Activated naive CD4-positive, alpha-beta T cell (primary cell): ENCODE measurements at places on chromosomes 6 and 20.

GRCh38 chr6:562052-562676 lies 94.7 kb downstream of the HUS1B start:
- no peak for DNase-seq

GRCh38 chr20:5331340-5331739 lies 14.6 kb upstream of the PROKR2 start:
- no peak for DNase-seq

GRCh38 chr6:54719633-54720032 lies 126.9 kb upstream of the FAM83B start:
- DNase-seq = no peak

DNA sequence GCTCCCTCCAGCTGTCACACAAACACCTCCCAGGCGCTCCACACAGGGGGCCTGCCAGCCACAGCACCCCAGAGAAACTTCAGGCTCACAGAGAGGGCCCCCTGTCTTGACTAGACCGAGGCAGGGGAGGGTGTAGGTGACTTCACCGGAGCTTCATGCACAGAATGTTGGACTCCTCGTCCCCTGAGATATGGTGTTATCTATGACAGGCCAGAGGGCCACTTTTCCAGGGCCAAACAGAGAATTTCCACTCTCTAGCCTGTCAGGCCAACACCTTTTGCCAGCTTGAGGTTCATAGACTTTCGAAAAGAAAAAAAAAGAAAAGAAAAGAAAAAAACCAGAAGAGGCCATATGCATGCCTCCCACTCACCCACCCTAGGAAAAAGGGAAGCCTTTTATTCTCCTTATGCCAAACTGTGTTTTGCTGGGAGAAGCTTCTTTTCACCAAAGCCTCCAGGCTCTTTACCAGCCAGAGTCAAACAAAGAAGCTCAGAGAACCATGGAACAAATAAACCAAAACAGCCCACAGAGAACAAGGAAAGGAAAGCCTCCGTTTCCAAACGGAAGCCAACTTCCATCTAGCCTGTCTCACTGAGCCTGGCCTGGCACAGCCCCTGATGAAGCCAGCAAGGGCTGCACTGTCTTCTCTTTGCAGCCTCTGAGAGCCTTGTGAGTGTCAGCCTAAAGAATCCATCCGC lies 313.2 kb upstream of the JARID2 start:
- no peak for DNase-seq

DNA sequence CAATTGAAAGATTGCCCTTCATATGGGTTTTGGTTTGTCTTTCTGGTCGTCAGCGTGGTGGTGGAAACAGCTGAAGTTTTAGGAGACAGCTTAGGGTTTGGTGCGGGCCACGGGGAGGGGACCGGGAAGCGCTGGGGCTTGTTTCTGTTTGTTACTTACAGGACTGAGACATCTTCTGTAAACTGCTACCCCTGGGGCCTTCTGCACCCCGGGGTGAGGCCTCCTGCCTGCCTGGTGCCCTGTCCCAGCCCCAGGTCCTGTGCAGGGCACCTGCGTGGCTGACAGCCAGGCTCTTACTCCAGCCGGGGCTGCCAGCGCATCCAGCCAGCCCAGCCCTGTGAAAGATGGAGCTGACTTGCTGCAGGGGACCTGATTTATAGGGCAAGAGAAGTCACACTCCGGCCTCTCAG lies 22.8 kb downstream of the NPEPL1 start:
- no peak for DNase-seq

DNA sequence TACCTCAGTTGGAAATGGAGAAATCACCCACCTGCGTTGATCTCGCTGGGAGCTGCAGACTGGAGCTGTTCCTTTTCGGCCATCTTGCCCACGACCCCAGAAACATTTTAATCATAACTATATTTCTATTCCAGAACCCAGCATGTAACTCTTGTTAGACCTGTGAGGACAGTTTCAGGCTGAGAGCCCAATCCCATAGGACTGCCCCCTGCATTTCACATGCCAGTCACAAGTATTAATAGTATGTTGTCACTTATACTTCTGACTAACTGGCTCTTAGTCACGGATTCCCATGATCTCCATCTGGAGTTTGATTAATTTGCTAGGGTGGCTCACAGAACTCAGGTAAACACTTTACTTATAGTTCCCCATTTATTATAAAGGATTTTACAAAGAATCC lies 96.0 kb upstream of the PRND start:
- no peak for DNase-seq

DNA sequence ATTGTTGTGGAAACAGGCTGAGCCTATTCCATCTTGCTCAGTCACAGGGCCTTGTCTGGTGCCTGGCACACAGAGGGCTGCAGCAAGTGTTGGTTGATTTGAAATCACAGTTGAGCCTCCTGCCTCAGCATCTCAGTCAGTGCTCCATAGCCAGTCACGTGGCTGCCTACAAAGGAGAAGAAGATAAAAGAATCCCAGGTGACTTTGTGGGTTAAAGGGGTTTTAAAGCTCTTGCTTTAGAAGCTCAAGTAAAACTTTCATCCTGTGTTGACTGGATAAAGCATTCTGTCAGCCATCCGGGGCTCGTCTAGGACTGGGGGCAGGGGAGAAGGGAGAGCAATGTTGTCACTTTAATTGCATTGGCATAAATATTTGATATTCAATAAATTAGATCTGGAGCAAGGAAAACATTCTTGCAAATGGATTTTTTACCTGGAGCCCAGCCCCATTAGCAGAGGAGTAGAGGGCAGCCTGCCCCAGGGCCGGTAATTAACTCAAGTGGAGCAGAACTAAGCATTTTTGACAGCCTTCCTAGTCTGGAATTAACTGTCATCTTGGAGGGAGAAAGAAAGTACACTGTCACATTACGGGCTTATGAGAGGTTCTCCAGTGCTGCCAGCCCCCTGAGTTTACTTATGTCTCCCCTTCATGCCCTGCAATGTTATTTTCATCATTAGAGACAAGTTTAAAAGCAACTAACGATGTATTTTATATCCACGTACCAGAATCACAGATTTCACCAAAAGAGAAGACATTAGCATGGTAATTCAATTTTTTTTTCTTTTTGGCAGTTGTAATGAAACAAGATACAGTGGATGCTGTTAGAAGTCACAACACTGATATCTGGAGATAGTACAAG lies 71.7 kb upstream of the GTSF1L start:
- no peak for DNase-seq

DNA sequence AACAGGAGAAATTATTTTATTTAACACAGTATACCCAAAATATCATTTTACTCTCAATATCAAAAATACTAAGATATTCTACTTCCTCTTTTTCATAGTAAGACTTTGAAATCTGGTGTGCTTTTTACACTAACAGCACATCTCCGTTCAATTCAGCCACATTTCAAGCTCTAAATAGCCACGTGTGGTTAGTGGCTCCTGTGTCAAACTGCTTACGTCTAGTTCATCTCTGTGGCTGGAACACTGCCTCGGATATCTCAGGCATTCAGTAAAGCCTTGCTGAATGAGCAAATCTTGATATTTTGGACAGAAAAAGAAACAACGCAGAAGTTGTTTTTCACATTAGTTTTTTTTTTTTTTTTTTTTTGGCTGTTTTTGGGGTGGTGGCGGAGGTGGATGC lies 136.1 kb downstream of the EYA4 start:
- no peak for DNase-seq

- no peak for DNase-seq
Measured at GRCh38 chr6:168032005-168032760, 34.7 kb downstream of the KIF25 start.

DNA sequence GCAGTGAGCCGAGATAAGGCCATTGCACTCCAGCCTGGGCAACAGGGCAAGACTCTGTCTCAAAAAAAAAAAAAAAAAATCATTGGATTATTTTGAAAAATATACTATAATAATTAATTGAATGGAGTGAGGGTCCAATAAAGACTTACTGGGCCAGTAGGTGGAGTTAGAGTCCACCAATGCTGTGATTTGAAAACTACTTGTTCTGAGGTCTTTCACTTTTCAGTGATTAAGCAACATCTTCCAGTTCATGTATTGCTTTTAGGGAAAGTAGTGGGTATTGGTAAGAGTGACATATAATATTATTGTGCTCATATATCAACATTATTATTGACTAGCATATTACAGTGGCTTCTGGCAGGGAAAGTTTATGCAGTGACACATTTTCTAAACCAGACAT lies 530.3 kb downstream of the KHDRBS2 start:
- DNase-seq = no peak

- DNase-seq = no peak
Measured at GRCh38 chr6:35470663-35471120, 2.5 kb downstream of the RPL10A start.

GRCh38 chr6:138545621-138545980 lies 46.3 kb upstream of the NHSL1 start:
- no peak for DNase-seq

GRCh38 chr6:149037051-149037671 lies 280.4 kb upstream of the TAB2 start:
- DNase-seq = no peak

DNA sequence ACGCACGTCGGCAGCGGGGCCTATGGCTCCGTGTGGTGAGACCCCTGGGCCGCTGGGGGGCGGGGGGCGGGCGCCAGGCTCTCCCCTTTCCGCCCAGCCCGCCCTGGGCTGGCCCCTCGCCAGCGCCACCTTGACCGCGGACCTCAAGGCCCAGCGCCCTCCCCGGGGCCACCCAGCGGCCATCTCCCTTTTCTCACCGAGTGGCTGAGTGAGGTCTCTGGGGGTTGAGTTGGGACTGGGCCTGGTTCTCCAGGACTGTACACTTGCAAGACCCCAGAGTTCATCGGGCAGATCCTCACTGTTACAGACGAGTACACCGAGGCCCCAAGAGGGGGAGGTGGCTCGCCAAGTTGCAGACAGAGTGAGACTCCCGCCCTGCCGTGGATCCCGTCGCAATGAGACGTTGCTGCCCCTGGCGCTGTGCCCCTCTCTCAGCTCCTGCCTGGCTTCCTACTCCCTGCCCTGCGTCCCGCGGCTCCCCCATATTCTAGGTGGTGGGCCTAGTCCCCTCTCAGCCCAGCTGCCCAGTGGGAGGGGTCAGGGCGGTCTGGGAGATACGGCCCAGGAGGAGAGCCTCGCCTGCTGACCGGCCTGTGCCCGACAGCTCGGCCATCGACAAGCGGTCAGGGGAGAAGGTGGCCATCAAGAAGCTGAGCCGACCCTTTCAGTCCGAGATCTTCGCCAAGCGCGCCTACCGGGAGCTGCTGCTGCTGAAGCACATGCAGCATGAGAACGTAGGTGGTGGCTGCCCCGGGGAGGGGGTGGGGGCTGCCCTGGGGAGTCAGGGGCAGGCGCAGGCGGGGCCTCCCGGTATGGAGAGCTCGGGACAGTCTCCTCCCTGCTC lies 576 bp downstream of the MAPK13 start:
- DNase-seq = no peak

GRCh38 chr20:59955131-59955796 lies 3.0 kb upstream of the CDH26 start:
- DNase-seq = no peak

DNA sequence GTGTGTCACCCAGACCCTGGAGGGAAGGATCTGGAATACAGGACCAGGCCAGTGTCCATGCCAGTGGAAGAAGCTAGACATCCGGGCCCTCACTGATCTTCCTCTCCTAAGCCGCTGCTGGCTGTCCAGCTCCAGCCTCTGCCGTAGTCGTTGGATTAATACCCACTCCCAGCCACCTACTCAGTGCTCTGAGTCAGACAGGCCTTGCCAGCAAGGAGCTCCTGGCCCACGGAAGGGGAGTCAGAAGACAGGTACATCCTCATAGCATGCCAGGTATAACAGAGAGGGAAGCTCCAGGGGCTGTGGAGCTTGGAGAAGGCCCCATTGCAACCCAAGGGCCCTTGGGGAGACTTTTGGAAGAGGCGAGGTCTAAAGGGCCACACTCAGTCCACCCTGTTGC lies 49.0 kb downstream of the STK35 start:
- DNase-seq = no peak

- no peak for DNase-seq
Measured at GRCh38 chr6:170162775-170163404, 128.0 kb downstream of the DLL1 start.

GRCh38 chr6:26215585-26216358 lies 128.5 kb downstream of the HFE start:
- DNase-seq = no peak

GRCh38 chr6:30500421-30501355 lies 11.4 kb downstream of the HLA-E start:
- DNase-seq = no peak

GRCh38 chr20:38844963-38845362 lies 39.5 kb downstream of the PPP1R16B start:
- DNase-seq = no peak

GRCh38 chr20:45998337-45998736 lies 10.4 kb upstream of the MMP9 start:
- no peak for DNase-seq

GRCh38 chr20:63859166-63859699 lies 2.1 kb upstream of the ABHD16B start:
- DNase-seq = no peak

- no peak for DNase-seq
Measured at GRCh38 chr6:142026471-142026870, 106.3 kb upstream of the GJE1 start.

- DNase-seq = no peak
Measured at GRCh38 chr6:69622924-69623323, 173.9 kb downstream of the LMBRD1 start.

DNA sequence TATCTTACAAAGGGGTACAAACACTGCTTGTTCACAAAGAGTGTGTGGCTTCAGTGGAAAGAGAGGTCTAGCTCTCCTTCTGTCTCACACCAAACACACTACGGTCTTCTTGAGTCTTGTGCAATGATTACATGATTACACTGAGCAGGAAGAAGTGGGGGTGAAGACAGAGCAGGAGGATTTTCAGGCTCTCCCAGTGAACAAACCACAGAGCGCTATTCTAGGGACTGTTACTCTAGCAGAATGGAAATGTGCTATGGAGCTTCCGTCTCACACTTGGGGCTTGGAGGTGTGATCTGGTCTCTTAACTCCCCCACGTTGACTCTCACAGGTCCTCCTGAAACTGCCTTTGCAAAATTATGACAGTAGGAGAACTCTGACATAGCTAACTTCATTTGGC lies 203.4 kb downstream of the MYLK4 start:
- no peak for DNase-seq

DNA sequence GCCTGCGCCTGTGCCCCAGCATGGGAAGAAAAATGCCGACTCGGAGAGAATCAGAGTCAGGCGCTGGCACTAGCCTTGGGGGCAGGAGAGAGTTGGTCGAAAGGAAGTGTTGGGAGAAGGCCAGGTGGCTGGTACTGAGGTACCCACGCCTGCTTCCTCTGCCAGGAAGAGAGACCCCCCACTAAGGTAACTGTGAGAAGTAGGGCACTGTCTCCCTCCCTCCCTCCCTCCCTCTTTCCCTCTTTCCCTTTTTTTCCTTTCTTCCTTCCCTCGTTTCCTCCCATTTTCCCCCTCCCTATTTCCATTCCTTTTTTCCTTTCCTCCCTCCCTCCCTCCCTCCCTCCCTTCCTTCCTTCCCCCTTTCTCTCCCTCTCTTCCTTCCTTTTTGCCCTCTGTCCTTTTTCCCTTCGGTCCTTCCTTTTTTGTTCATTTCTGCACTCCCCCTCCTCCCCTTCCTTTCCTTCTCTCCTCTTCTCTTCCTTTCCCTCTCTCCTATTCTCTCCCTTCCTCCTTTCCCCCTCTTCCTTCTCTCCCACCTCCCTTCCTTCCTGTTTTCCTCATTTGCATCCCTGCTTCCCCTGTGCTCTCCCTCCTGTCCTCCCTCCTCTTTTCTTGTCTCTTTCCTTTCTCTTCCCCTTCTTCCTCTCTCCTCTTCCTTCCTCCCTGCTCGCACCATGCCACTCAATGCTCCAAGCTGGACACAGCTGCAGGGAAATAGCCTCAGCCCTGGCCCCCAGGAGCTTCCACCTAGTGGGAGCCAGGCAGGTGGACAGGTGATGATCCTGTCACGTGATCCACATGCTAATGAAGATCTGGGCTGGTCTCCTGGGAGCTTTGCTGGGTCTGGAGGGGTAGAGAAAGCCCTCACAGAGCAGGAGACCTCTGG lies 148.0 kb downstream of the DHX35 start:
- no peak for DNase-seq
